Tibial nerve (tissue), 4 donors: ENCODE measurements at places on chromosomes 16 and 17. TPM values are rescaled to one million over a fixed set of nuclear protein-coding genes. Genes with fewer than 3 reads are reported as not detected.

DNA sequence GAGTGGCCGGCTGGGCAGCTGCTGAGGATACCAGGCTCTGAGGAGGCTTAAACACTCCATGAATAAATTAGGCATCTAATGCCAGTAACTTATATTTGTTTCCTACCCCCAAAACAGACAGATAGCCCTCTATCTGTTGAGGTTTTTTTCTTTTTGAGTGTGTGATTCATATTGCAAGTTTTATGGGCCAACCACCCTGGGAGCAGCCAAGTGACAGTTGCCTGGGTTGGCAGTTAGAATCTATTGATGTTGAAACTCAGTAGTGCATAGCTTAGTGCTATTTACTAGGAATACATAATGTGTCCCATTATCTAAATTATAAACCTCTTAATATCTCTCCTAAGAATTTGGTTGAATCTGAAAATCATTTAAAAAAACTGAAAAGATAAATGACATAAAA, 397.4 kb downstream of the CA10 start:
- H3K27ac ChIP-seq: no peak overlapping the region
- DNase-seq: no peak
- H3K4me3 ChIP-seq: no peak overlapping the region
- no peaks in the 10 kb centered on the region for H3K4me1 ChIP-seq

The MYH13 gene
- not detected for total RNA-seq

DNA sequence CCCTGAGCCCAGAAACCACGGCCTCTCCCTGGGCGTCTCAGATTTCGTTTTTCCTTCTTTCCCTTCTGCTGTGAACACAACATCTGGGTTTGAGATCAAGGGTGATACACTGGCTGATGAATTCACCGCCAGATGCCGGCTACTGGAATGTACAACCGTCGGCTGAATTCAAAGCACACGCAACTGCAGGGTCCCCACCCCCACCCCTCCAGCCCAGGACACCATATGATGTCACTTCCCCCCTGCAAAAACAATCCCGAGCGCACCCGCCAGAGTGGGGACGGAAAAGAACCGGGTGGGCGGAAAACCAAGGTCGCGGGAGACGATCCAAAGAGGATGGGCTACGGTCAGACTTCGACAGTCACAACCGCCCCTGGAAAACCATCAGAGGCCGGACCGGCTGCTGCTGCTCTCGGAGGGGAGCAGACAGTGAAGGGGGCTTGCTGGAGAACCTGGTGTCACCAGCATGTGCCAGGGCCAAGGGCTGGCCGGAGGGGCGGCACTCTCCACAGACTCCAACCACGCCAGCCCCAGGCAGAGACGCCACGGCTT, 23.3 kb downstream of the CEP295NL start:
- peaks cover 94% of the 10 kb centered on the region for H3K4me1 ChIP-seq
- peak overlapping the region; percentile 19 for H3K4me3 ChIP-seq
- peak overlapping the region; percentile 98 for H3K27ac ChIP-seq
- H3K27me3 ChIP-seq: no peaks in the 10 kb centered on the region
- peak; percentile 66 for DNase-seq

- no peak for DNase-seq
- peak overlapping the region; percentile 33 for H3K4me3 ChIP-seq
- H3K27ac ChIP-seq: peak overlapping the region; percentile 83
- no peaks in the 10 kb centered on the region for H3K27me3 ChIP-seq
Observed at GRCh38 chr16:4957420-4957719, 760 bp upstream of the SEC14L5 start.
